GDM1 (cell line): ENCODE measurements at places on chromosomes 4 and X.

- DNase-seq: no peak
Observed at GRCh38 chrX:147803948-147804347, 107.8 kb upstream of the FMR1 start.

GRCh38 chr4:56410247-56411062 is 23.2 kb upstream of the AASDH start:
- DNase-seq: no peak

GRCh38 chr4:76060506-76060905 is 14.0 kb upstream of the ART3 start:
- no peak for DNase-seq

DNA sequence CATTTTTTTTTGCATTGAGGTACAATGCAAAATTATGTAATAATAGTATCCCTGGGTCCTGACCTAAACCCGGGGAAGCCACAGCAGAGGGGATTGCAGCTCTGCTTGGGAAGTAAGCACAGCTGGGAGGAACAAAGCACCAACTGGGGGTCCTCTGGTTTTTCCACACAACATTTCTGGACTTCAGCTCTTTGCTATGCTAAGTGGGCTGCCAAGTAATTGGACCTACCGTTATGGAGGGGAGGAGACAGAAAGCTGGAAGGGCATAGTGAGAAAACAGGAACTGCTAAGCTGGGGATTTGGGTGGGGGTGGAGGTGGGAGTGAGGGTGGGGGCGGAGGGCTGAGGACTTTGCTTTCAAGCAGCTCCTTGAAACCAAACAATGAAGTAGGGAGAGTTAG is 183.3 kb downstream of the ZIC3 start:
- DNase-seq: no peak
